ENCODE measurements at places on chromosomes 5 and 9. TPM values are rescaled to one million over a fixed set of nuclear protein-coding genes. Genes with fewer than 3 reads are reported as not detected.

GARNL3 gene
- total RNA-seq = 1.3 TPM

ANKRD31 gene
- total RNA-seq = under 0.01 TPM

ENTREP1 gene
- under 0.01 TPM for total RNA-seq

SOHLH1 gene
- not detected for total RNA-seq

EQTN gene
- not detected for total RNA-seq

BAG1 gene
- 13.7 TPM for total RNA-seq

LRRC26 gene
- not detected for total RNA-seq

ANKRD20A1 gene
- 0.73 TPM for total RNA-seq

DMGDH gene
- 2.5 TPM for total RNA-seq

SHC3 gene
- 61.4 TPM for total RNA-seq

PCDHGB6 gene
- total RNA-seq = 5.1 TPM

ASPN gene
- total RNA-seq = 15.2 TPM

WNT8A gene
- total RNA-seq = not detected

RORB gene
- total RNA-seq = 0.87 TPM

PCDHA5 gene
- not detected for total RNA-seq

SEC61B gene
- total RNA-seq = 92.1 TPM

SPATA9 gene
- 0.29 TPM for total RNA-seq

SPATA31C1 gene
- total RNA-seq = not detected

PCDHA1 gene
- not detected for total RNA-seq

ADAMTSL1 gene
- total RNA-seq = 93.5 TPM

IL17B gene
- total RNA-seq = not detected

MLANA gene
- not detected for total RNA-seq

Measured in smooth muscle cell of trachea (primary cell).